ENCODE measurements at places on chromosomes 7 and 10.

- no peak for DNase-seq
- H3K27ac ChIP-seq: no peak overlapping the region
- no peaks in the 10 kb centered on the region for H3K27me3 ChIP-seq
- no peaks in the 10 kb centered on the region for H3K4me1 ChIP-seq
These were observed 319.0 kb downstream of the PLXNA4 start for GRCh38 chr7:132257253-132257652.

DNA sequence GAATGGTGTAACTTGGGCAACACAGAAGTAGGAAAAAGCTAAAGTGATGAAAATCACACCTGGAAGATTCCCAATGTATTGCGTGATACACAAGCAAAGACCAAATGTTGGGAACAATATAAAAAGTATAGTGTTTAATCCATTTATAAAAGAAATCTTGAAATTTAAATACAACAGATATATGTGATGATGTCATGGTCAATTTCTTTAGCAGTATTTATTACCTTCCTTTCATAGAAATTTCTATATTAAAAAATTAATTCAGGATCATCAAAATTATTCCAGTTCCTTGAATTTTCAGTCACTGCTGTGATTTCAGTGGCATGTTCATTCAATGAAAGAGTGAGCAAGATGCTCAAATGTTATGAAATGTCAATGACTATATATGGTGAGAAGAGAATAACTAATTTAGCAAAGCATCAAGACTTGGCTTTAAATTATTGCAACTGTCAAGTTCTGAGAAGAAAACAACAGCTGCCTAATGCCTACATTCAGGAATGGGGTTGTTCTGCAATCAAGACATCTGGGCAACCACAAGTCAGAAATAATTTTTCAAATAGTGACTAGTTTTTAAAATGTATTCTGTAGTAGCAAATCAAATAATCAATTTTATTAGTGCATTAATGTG, 308.8 kb downstream of the SEMA3D start:
- no peaks in the 10 kb centered on the region for H3K4me1 ChIP-seq
- H3K4me3 ChIP-seq: no peak overlapping the region
- H3K27ac ChIP-seq: no peak overlapping the region
- no peaks in the 10 kb centered on the region for H3K36me3 ChIP-seq
- H3K27me3 ChIP-seq: no peaks in the 10 kb centered on the region

DNA sequence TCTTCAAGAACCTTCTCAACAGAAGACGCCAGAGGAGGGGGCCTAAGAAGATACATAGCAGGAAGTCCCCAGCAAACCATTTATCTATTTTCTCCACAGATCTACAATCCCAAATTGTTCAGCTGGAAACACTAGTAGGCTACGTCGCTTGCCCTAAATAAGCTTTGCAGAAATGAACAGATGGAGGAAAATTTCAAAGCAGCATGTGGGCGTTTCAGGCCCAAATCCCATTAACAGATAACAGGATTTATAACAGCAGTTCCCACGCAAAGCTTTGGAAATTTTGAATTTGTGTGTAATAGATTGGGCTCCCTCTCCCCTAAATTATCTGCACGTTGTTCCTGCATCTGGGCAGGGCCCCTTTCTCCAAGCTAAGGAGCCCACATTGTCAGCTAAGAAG, 60.6 kb upstream of the FRMD4A start:
- no peaks in the 10 kb centered on the region for H3K27me3 ChIP-seq
- H3K4me1 ChIP-seq: peaks cover 7% of the 10 kb centered on the region
- no peak for DNase-seq
- H3K4me3 ChIP-seq: no peak overlapping the region

DNA sequence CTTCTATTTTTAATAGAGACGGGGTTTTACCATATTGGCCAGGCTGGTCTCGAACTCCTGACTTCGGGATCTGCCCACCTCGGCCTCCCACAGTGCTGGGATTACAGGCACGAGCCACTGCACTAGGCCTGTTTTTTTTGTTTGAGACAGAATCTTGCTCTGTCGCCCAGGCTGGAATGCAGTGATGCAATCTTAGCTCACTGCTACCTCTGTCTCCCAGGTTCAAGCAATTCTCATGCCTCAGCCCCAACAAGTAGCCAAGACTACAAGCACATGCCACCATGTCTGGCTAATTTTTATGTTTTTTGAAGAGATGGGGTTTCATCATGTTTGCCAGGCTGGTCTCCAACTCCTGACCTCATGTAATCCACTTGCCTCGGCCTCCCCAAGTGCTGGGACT, 73.7 kb downstream of the TYW1B start:
- DNase-seq: peak; percentile 29
- H3K4me3 ChIP-seq: no peak overlapping the region
- no peak overlapping the region for H3K27ac ChIP-seq
- no peaks in the 10 kb centered on the region for H3K4me1 ChIP-seq
- H3K36me3 ChIP-seq: no peaks in the 10 kb centered on the region
- H3K27me3 ChIP-seq: no peaks in the 10 kb centered on the region

DNA sequence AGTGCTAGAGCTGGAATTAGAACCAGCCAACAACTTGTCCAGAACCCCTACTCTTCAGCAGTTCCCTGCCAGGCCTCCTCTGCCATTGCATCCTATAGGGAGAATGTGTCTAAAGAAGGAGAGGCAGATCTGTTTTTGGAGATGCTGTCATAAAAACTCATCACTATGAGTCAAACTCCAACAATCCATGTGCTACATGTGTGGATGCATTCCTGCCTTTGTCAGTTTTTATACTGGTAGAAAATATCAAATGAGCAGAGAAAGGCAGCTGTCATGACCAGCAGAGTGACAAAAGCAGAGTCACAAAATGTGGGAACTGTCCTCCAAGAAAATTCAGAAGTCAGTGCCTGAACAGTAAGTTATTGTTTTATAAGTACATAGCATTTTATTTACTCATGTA, 93.0 kb downstream of the ABLIM1 start:
- no peaks in the 10 kb centered on the region for H3K36me3 ChIP-seq
- no peaks in the 10 kb centered on the region for H3K4me1 ChIP-seq
- DNase-seq: peak; percentile 77
- no peak overlapping the region for H3K27ac ChIP-seq

DNA sequence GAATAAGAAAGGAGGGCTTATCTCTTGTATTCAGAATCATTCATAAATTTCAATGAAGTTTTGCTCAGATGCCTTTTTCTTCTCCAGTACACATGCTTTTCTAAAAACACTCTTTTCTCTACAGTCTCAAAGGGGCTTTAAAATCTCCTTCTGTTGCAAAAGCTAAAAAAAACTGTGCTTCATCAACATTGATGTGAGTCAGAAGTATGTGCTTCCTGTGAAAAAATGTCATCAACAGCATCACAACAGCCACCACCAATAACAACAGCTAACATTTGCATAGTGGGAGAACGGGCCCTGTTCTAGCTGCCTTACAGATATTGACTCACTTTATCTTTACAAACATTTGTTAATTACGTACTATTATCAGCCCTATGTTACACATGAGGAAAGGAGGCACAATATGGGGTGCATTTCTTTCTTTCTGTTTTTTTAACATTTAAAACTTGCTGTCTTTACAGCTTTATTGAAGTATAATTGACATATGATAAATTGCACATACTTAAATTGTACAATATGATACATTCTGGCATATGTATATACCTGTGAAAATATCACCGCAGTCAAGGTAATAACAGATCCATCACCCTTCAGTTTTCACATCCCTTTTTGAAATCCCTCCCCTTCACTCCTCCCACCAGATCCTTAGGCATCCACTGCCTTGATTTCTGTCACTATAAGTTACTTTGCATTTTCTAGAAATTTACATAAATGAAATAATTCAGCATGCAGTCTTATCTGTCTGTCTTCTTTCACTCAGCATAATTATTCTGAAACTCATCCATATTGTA, 1605.4 kb upstream of the LRRTM3 start:
- no peak overlapping the region for H3K4me3 ChIP-seq
- no peaks in the 10 kb centered on the region for H3K4me1 ChIP-seq
- H3K27ac ChIP-seq: no peak overlapping the region
- no peak for DNase-seq
- no peaks in the 10 kb centered on the region for H3K27me3 ChIP-seq

Data from IMR-90 (cell line).